NCI-H1092 (cell line): ENCODE measurements at places on chromosomes 5 and 9.

- no peak for DNase-seq
These were observed 1.7 kb downstream of the GRIN3A start for GRCh38 chr9:101736717-101737116.

DNA sequence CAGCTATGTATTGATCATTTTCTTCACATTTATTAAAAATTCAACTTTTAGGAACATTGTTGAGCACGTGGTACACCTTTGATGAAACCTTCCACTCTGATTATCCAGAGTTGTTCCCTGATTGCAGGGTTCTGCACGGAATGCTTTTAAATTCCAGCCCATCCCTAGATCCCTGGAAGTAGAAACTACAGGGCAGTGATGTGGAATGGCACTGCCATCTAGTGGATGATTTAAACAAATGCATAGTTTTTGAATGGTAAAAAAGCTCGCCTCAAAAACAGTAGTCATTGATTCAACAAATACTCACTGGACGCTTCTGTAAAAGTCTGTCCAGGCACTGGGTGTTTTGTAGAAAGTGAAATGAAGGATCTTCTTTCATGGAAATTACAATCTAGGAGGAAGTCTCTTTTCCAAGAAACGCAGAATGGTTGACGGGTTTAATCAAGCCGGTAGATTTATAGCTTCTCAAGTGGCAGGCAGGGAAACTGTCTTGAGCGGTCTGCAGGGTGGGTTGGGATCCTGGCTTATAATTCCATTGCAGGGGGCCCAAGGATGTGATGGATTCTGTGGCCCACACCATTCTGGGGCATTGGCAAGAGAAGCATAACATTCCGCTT is 118.4 kb downstream of the ARHGAP26 start:
- DNase-seq, result peak; percentile 11

DNA sequence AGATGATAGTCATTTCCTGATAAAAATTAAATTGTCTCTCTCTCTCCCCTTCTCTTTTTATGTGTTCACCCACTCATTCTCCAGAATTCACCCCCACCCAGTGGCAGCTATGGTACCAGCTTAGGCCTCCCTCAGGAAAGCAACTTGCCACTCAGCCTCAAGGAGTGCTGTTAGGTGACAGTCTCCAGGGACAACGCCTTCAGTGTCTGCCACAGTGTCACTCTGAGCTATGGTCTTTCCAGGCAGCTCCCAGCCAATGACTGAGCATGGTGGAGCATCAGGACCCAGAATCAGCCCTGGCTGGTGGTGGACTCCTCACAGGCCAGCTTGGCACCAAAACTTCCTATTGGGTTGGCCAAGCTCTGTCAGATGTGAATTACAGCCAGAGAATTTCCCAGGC is 140.9 kb upstream of the PIK3R1 start:
- no peak for DNase-seq

DNA sequence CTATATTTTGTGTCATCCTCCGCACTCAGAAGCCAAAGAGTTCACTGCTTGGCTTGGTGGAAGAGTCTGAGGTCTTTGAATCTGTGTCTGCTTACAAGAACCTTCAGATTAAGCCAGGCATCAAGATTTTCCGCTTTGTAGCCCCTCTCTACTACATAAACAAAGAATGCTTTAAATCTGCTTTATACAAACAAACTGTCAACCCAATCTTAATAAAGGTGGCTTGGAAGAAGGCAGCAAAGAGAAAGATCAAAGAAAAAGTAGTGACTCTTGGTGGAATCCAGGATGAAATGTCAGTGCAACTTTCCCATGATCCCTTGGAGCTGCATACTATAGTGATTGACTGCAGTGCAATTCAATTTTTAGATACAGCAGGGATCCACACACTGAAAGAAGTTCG is 19.2 kb downstream of the TIGD6 start:
- no peak for DNase-seq

GRCh38 chr9:389758-390157 is 175.1 kb downstream of the DOCK8 start:
- DNase-seq, result no peak

GRCh38 chr5:38258319-38259061 is at the start of gene EGFLAM:
Gene EGFLAM (plus strand): TSS chr5:38258559. CDS start chr5:38258755, 196 bp downstream.
- no peak for DNase-seq
